ENCODE measurements at places on chromosomes 12 and 14.

DNA sequence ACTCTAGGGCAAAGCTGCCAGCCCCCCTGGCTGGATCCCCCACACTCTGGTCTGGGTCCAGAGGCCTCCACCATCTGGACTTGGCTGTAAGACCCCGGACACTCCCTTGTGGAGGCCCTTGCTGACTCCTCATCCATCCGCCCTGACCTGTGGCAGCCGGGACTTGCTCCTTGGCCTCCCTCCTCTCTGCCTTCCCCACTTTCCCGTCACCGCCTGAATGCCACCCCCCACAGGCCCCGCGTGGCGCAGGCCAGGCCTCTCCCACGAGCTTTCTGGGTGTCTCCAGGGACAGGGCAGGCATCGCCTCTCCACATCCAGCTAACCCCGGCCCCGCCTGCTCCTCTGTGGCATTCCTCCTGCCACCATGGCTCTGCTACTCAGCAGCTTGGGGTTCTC, 14.1 kb downstream of the JAG2 start:
- DNase-seq = no peak

GRCh38 chr12:49059045-49059298, 1.6 kb downstream of the KMT2D start:
- DNase-seq = no peak

GRCh38 chr12:52952076-52952801, 3.3 kb downstream of the KRT18 start:
- no peak for DNase-seq

DNA sequence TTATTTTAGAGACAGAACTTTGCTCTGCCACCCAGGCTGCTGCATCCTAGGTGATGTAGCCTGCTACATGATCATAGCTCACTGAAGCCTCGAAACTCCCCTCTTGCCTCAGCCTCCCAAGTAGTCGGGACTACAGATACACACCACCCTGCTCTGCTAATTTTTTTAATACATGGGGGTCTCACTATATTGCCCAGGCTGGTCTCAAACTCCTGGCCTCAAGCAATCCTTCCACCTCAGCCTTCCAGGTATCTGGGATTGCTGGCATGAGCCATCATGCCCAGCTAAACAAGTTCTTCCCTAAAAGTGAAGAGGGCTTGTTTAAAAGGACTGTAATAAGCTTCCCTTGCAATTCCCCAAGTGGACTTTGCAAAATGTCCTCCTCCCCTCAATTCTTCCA, 310.4 kb downstream of the PAWR start:
- no peak for DNase-seq

DNA sequence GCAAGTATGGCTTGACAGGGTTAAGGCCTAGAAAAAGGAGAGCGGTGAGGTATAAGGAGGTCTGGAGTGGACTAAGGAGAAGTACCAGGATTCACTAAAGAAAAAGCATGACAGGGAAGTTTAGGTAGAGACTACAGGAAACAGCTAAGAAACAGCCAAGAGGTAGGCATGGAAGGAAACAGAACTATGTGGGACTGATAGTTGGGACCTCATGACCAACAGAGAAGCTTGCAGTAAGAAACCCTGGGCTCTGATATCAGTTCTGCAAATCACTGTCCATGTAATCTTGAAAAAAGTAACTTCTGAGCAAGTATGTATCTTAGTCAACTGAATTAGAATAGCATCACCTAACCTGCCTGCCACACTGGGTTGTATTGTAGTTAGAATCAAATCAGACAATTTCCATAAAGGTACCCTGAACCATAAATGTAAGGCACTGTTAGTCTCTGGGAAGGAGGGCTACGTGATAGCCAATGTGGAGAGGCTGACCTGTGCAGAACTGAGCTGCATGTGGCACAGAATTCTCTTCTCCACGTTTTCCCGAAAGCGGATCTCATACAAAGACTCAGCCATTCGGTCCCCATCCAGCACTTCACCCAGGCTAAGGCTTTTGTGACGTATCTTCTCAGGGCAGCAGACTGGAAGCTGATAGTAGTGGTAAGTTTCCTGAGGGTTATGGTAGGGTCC, 912 bp downstream of the TM9SF1 start:
- DNase-seq = no peak

GRCh38 chr12:60172266-60173211, 576.7 kb downstream of the SLC16A7 start:
- peak; percentile 26 for DNase-seq

DNA sequence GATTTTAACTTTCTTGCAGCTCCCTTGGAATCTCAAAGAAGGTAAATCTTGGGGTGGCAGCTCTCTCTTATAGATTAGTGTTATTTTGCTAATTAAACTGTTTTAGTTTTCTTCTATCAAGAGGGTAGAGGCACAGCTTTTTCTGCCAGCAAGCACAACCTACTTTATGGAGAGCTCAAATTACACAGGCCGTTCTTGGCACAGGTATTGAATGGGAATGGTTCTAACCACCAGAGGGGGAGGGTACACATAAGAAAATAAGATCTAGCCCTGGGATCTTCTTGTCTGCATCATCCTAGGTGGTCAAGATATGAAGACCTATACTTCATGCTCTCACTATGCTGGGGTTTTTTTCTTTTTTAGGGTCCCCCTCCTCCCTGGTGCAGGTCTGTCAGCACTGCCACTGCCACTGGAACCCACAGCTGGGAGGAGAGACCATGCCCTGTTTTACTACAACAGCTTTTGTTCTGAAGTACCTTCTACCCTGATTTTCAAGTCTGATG, 48.6 kb upstream of the STAC3 start:
- DNase-seq = peak; percentile 32

DNA sequence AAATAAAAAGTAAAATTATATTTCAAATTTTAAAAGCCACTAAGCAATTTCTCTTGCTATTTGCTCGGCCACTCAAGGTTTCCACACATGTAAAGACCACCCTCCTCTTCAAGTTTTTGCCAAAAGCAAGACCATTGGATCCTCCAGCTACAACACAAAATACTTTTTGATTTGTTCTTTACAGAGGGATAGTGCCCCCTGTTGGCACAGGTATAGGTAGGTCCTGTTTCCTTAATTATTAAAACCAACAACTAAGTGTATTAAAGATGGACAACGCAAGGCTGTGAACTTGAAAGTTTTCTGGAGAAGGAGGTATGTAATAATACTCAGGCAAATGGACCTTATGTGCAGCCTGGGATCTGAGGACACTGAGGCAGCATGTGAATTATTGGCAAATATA, 23.8 kb downstream of the ATP6V1D start:
- peak; percentile 14 for DNase-seq

DNA sequence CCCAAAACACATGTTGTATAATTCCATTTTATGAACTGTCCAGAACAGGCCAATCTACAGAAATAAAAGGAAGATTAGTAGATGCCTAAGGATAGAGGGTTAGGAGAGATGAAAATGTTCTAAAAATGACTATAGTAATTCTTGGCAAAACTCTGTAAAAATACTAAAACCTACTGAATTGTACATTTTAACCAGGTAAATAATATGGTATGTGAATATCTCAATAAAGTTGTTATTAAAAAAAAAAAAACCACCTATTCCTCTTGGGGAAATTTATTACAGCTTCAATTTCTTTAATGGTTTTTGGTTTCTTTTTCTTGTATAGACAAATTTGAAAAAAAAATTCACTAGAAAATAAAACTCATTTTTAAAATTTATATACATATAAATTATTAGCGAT, 33.2 kb downstream of the YAF2 start:
- DNase-seq = no peak

DNA sequence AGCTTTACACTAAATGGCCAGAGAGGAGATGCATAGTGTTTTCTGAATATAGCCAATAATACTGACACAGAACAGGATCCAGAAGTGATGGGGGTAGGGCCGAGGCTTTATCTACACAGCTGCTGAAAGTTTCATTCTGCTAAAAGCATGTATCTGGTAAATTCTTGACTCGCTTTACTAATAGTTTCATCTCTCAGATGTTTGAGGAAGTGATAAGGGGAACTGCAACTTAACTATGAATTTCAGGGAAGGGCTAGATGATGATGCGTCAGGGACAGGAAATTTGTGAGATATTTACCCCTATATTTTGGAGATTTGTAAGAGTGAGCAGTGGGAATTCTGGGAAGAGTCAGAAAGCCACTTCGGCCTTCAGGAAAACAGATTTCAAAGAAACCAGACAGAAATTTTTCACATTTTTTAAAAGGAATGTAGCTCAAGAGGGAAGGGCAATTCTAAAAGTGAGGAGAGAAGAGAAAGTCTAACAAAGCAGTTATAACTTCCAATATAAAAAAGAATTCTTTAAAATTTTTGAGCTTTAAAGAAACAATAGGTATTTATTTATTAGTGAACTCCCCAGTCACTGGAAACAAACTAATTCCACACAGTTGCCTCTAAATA, 243.1 kb downstream of the BCAT1 start:
- peak; percentile 46 for DNase-seq

DNA sequence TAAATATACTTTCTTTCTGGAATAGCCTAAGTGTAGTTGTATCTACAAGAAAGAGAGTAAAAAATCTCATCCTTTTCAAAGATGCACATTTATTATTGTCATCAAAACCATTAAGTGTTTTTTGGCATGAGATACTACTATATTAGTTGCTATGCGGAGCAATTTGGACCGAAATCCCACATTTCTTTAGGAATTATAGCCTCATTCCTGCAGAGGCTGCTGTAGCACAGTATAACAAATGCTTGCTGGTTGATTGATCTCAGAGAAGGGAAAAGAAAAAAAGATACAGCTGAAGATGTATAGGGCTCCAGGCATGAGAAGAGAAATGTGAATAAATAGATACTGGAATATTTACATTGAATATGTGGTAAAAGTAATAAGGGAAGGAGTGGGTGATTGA, 36.0 kb downstream of the RHOJ start:
- DNase-seq = no peak

GRCh38 chr12:122635471-122635870, 67.7 kb downstream of the HCAR2 start:
- DNase-seq = no peak

DNA sequence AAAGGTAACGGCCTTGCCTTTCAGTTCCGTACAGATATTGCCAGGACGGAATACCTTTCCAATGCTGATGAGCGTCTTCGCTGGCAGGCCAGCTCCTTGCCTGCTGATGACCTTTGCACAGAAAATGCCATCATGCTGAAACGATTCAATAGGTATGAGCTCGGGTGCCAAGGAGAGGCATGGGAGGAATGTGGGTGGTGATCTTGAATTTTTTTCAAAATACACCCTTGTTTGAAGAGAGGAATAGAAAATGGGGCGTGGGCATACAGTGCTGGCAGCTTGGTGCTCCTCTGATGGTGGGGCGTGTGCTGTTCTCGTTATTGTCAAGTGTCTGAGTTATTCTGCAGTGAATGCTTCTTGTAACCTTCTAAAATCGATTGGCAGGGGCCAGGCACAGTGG, 52.5 kb downstream of the HSP90AA1 start:
- no peak for DNase-seq

DNA sequence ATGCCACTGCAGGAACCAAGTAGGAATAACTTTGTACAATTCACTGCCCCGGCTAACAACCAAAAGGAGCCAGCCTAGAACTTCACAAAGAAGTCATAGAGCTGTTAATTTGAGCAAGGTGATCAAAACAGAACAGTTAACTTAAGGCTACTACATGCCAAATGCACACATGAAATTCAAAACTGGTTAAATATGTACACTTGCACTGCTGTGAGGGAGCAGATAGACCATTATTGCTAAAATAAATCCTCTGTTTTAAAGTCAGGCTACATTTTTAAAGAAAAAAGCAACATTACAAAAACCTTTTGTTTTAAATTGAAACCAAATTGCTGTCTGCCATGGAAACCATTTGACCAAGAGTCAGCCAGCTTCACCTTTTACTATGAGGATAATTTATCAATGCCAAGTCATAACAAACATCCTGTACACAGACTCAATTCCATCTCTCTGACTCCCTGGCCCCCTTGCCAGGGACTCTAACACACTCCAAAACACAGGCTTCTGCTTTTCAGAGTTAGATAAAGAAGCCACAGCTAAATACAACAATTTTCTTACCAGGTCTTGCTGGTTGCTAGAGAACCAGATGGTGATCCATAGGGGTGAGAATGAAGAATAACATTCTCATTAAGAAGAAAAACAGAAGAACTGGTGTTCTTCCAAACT, 84.0 kb downstream of the LRP6 start:
- peak; percentile 65 for DNase-seq

DNA sequence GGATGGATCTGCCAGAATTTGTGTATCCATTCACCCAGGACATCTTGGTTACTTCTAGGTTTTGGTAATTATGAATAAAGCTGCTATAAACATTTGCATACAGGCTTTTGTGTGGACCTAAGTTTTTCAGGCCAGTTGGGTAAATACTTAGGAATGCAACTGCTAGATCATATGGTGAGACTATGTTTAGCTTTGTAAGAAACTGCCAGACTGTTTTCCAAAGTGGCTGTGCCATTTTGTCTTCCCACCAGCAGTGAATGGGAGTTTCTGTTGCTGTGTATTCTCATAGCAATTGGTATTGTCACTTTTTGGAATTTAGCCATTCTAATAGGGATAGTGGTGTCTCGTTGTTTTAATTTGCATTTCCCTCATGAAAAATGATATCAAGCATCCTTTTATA, 133.0 kb downstream of the KIF26A start:
- DNase-seq = no peak

- DNase-seq = peak; percentile 10
Measured at GRCh38 chr12:107917912-107918800, 143.7 kb downstream of the ASCL4 start.
